T-helper 17 cell (primary cell): ENCODE measurements at places on chromosomes 4 and X. TPM values are rescaled to one million over a fixed set of nuclear protein-coding genes. Genes with fewer than 3 reads are reported as not detected.

Gene NIPAL1
- total RNA-seq = 0.91 TPM

DNA sequence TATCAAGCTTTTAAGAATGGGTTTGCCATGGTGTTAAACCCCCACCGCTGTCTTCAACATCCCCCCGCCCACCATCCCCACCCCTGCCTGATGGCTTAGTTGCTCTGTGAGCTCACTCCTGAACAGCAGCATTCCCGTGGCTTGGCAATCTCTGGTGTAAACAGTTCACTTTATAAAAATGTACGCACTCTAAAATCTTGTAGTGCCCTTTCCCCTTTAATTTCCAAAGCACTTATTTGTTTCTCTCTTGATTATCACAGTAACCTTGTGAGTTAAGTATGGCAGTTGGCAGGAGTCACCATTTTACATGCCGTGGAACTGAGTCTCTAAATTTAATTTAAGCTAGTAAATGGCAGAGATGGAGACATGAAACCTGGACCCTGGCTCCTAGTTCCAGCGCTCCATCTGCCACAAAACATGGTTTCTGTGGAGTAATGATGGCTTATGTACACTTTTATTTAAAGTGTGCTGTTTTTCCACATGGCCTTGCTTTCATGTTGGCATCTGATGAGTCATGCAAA is 123.1 kb downstream of the AFF1 start:
- DNase-seq = no peak

DNA sequence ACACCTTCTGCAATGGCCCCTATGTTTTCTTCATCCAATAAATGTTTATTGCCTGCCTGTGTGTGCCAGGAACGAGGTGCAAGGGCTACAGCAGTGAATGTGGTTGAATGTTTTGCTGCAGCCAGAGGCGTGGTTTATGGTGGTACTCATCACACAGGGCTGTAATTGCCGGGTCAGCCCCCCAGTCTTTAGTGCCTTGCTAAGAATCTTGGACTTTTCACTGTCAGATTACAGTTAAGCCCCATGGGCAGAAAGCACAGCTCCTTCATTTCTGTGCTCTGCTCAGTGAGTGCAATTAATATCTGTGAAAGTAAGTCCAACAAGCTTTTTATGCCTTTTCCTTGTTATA is 67.8 kb downstream of the TAPT1 start:
- no peak for DNase-seq

DNA sequence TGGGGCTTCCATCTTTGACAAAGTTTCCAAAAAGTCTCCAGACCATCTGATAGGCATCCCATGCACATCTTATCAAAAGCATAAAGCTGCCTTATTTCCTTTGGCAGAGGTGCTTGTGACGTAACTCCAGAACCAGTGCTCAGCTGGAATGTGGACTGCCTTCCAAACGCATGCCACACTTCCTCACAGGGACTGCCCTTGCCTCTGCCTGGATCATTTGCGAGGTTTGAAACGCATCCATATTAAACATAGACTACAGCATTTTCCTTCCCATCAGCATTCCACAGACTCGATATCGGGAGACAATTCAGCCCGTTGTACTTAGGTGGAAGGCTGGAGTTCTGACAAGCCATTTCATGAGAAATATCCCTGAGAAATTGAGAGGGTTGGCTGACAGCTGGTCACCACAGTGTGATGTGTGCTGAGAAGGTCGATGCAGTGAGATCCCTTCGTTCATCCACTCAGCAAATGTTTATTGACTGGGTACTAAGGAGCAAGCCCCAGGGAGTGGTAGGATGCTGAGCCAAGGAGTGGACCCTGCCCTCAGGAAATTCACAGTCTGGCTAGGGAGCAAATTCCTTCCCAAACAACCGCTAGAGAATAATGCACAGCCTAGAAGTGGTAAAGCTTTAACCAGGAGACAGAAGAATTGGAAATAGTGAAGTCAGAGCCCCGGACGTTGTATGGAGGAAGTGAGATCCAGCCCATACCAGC is 376.0 kb downstream of the BCOR start:
- DNase-seq = no peak

DNA sequence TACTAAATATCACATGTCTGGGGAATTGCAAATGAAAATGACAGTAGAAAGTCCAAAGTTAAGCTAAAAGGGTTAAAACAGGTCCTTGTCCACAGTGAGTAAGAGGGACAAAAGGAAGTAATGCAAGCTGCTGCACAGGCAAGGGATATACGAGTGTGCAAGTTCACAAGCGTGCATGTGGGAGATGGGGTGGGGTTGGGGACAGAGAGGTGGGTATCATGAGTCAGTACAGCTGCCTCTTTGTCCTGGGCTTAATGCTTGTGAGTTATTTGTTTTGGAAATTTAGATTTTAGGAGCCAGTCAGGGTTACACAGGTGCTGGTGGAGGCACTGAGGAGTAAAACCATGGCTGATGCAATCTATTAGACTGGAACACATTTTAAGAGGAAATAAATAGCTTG is 3.3 kb upstream of the GPRASP2 start:
- DNase-seq = no peak

Gene NAT8L
- not detected for total RNA-seq

GRCh38 chr4:176981074-176981473 is 188.4 kb upstream of the VEGFC start:
- DNase-seq = no peak

Gene ANKRD17
- 49.3 TPM for total RNA-seq

Gene SYN1
- 0.52 TPM for total RNA-seq

DNA sequence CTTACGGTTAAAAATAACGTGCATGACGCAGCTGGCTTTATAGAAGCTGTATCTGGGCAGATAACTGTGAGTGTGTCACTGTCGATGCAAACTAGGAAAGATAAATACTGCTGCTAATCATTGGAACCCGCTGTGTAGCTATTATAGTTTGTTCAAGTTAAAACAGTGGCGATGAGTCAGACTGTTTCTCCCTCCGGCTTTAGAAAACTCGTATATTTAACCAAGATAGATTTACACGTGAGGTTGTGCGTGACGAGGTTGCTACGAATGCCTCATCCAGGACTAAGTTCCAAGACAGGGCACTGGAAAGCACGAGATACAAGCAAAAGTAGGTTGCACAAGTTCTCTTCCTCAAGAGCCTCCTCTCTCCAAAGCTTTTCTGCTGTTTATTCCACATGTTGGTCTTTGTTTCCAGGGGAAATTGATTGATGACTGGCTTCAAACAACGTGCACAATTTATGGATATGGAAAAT is 270.7 kb downstream of the FBXW7 start:
- DNase-seq = no peak

GRCh38 chrX:134526399-134526798 is 66.4 kb downstream of the HPRT1 start:
- no peak for DNase-seq

Gene TAF1
- 62.5 TPM for total RNA-seq

Gene TEX13D
- total RNA-seq = not detected

DNA sequence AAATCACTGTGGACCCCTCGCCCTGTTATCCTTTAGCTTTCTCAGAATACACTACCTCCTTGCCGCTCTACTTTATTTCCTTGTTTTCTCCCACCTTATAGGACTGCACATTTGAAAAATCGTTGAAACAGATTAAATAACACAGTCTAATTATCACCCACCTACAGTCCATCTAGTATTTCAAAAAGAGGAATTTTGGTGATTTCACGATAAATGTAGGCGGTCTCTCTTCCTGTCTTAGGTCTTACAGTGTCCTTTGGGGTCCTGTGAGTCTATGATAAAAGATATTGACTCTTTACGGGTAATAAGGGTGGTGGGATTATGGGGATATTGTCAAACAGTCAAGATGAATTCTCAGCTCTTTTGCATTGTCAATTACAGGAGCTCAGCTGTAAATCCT is 2.4 kb upstream of the TBL1X start:
- no peak for DNase-seq

DNA sequence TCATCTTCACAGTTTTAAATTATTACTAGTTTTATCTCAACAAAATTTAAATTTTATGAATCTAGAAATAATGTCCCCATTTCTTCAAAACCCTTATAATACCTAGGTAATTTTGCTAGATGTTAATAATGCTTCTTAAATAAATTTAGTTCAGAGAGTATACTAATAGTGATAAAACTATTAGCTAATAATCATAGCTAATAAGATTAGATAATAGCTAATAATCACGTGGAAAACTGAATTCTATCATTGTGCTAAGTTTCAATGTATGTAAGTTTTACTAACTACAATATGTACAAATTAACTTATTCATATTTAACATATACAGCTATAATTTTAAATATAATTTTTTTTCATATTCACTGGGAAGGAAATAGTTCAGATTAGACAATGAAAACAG is 10.2 kb downstream of the ANKRD17 start:
- DNase-seq = no peak

Gene MAGEE2
- not detected for total RNA-seq

- no peak for DNase-seq
Measured at GRCh38 chrX:124280294-124280902, 52.1 kb upstream of the TEX13D start.

GRCh38 chr4:54487491-54487890 is 170.3 kb upstream of the KIT start:
- DNase-seq = no peak

DNA sequence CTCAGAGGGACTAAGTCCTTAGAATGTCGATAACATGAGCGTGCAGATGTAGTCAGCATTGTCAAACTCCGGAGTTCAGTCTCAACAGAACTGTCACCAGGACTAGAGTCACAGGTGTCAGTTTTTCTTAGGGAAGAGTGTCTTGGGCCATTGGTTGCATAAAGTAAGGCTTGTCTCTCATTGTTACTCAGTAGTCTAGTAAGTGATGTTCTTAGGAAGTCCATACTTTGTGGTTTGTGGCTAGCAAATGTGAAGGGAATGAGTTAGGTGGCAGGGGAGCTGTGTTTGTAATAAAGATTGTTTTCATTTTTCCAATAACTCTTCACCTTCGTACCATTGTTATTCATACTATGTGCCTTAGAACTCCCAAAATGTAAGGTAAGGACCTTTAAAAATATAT is 119.6 kb downstream of the AFF2 start:
- no peak for DNase-seq

DNA sequence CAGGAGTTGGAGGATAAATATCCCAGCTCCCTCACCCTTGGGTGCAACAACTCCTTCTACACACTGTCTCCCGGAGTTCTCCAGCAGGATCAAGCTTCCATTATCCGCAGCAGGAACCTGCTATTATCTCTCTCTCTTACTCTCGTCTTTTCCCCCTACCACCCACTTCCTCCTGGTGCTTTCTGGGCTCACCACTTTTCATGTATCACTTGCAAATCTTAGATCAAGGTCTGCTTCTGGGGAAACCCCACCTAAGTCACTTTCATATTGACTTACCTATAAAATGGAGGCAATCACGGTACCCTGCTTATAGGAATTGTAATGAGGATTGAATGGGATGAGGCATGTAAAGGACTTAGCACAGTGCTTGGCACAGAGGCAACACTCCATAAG is 589.5 kb downstream of the BCOR start:
- no peak for DNase-seq

Gene ODAPH
- total RNA-seq = 0.29 TPM

- no peak for DNase-seq
Measured at GRCh38 chr4:55725057-55725456, 89.0 kb upstream of the NMU start.

Gene SYAP1
- total RNA-seq = 31.3 TPM

Gene GAB1
- 3.5 TPM for total RNA-seq

Gene USP26
- not detected for total RNA-seq

Gene BRS3
- total RNA-seq = not detected

GRCh38 chrX:84729809-84730208 is 227.6 kb upstream of the HDX start:
- no peak for DNase-seq

- no peak for DNase-seq
Measured at GRCh38 chrX:132738951-132739350, 219.5 kb downstream of the HS6ST2 start.
